ENCODE measurements at places on chromosomes 12 and 14.

DNA sequence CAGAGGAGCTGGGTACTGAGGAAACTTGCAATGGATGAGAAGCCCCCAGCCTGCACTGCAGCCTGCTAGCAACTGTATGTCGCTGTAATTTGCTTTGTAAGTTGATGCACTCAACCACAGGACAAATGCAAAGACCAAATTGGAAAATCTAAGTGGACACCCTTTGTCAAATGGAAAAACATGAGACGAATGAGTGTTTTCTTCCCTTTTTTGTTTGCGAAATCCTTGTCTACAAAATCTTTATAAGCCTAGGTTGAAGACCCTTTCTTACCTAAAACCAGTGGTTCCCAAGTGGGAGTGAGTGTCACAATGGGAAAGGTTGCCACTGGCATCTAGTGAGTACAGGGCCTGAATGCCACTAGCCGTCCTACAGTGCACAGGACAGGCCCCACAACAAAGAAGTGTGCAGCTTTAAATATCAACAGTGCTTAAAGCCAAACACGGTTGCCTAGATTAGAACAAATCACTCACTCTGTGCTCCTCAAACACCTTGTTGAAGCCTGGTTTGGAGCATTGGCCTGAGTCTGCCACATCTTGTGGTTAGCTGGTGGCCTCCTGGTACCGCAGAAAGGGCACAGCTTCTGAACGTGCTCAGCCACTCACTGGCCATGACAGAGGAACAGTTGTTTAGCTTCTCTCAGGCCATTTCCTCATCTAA is 7.6 kb upstream of the VASH1 start:
- DNase-seq, result no peak

- DNase-seq, result no peak
These were observed 31.7 kb downstream of the WDR20 start for GRCh38 chr14:102171173-102172020.

DNA sequence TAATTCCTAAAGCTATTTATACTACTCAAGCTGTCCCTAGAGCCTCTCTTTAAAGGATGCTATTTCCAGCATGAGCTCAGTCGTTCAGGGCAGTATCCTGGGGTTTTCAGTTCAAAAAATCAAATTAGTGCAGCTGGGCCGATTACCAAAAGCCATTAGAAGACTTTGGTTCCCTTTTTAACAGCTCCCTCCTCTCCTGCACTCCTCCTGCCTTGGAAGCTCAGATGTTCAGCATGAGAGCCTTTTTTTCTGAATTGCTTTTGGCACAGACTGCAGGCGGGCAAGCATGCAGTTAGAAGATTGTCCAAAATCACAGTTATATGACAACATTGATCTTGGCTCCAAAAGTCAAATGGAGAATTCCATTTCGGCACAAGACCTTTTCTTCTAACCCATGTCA is 179.6 kb downstream of the SLC35F4 start:
- no peak for DNase-seq

DNA sequence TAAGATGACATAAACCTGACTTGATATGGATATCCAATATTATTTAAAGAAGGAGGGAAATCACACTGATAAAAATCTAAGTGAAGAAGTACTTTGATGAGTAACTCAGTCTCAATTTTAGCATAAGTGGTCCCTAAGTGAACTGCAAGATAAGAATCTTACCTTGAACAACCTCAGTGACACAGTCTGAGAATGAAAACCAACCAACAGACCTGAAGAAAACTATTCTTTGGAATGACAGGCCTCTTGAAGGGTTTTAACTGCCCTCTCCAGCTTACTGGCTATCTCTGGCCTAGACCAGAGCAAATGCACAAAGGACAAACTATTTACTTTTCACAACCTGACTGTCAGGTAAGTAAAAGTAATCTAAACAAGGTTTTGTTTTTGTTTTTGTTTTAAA is 44.7 kb downstream of the CPM start:
- no peak for DNase-seq

GRCh38 chr14:92037989-92038388 is 1.9 kb downstream of the TRIP11 start:
- no peak for DNase-seq

- DNase-seq, result peak; percentile 66
These were observed 75.2 kb upstream of the PLEKHG3 start for GRCh38 chr14:64628940-64629408.

GRCh38 chr14:90991690-90992443 is 68.6 kb downstream of the RPS6KA5 start:
- DNase-seq, result no peak

DNA sequence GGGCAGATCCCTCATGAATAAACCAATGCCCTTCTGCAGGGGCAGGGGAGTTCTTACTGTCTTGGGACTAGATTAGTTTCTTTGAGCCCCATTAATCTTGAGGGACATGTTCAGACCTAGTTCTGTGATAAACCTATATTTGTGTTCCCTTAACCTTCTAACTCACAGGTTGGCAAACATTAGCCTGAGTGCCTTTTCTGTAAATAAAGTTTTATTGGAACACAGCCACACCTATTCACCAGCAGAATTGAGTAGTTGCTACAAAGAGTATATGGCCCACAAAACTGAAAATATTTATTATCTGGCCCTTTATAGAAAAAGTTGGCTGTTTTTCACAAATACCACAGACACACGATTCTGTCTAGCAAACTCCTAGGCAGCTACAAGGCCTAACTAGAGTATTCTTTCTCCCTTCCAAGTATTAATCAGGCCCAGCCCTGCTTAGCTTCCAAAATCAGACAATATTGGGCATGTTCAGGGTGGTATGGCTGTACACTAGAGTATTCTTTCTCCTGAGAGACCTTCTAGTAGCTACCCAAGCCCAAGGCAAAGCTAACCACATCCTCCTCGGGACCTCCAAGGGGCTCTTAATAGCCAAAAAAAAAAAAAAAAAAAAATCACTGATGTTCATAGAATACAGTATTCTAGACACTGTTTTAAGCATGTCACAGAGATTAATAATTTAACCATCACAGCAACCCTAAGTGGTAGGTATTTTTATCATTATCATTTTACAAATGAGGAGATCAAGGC is 199.3 kb upstream of the PWP1 start:
- DNase-seq, result no peak

DNA sequence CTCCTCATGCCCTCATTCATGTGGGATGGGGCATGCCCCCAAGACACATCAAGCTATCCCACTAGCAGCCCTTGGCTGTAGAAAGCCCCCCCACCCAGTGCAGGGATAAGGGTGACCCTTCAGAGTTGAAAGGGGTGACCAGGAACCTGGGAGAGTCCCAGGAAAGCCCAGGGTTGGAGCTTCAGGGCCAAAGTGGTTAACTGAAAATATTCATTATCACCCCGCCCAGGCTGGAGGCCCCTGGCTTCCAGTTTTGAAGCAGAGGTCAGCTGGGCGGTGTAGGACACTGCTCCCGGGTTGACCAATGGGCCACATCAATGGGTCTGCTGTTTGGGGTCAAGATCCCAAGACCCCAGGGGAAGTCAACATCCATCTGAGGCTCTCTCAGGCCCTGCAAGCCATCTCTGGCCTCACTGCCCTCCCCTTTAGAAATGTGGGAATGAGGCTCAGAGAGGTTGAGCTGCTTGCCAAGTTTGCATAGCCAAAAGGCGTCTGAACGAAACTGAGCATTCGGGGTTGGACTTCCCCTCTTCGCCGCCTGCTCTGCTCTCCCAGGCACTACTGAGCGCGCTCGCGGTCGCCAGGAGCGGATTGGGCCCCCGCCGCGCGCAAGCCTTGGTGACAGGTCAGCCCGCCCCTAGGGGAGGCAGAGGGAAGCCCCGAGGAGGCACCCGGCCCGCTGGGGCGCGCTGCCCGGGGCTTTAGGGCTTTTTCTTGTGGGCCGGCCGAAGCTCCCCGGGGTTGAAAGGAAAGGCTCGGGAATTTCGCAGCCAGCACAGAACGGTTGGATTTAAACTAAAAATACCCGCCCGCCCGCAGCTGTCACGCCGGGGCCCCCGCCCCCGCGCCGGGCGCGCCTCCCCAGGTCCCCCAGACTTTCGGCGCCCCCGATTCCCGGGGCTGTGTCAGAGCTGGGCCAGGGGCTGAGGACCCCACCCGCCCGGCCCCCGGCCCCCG is 576 bp downstream of the SYNE3 start:
- no peak for DNase-seq

GRCh38 chr14:33350366-33350990 is 411.8 kb downstream of the NPAS3 start:
- DNase-seq, result no peak

DNA sequence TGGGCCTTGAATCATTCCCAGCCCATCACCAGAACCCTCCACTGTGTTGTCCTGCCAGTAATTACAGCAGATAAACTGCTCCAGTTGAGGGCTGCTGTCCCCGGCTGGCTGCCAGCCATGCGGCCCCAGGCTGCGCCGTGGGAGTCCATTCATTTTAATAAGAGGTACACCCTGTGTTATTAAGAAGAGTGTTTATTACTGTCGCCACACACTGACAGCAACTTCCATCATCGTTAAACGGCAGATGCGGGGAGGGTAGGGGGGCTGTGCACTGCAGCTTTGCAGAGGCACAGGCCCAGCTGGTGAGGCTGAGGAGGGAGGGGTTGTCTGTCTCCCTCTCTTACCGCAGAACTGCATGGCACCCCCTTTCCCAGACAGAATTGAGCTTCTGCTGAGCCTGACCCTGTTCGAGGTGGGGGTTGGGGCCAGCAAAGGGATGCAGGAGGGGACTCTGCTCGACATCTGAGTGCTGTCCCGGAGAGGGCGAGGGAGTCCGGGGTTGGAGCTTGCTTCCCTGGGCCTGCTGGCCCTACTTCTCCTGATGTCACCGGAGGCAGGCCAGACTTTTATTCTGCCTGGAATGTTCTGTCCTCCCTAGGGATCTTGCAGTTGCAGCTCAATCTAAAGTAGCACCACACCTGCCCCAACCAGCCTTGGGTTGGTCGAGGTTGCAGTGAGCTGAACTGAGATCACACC is 33.8 kb upstream of the GPATCH2L start:
- no peak for DNase-seq

GRCh38 chr12:64825143-64826021 is 935 bp downstream of the TBC1D30 start:
- no peak for DNase-seq

DNA sequence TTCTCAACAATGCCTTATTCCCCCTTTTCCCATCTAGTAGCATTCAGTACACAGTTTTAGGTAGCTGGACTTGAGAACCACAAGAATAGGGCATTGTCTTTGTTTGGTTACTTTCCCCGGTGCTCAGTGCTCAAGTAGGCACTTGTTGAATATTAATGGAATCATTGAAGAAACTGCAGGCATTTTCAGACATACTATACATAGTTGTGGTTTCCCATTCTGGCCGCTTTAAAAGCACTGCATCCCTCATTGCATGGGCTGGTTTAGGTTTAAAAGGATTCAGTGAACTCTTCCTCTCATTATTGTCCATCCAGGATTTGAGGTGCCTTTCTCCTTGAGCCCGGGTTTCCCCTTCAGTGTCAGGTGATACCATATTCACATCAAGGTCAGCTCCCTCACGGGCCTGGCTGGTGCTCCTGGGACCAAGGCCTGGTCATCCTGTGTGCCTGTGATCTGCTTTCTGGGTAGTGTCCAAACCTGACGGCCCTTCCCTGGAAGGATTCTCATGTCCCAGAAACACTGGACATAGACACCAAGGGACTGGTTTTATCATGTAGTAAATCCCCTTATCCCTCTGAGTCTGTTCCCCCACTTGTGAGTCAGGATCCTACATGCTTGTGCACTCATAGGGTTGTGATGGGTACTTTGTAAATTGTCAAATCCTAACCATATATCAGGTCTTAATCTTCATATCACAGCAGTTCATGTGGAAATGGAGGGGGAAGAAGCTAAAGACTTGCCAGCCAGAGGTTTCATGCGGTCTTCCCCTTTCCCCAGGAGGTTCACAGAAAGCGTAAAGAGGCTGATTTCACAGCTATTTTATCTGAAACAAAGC is 7.4 kb downstream of the TCP11L2 start:
- DNase-seq, result peak; percentile 25

- no peak for DNase-seq
These were observed 34.4 kb upstream of the EPS8 start for GRCh38 chr12:15823360-15824128.

DNA sequence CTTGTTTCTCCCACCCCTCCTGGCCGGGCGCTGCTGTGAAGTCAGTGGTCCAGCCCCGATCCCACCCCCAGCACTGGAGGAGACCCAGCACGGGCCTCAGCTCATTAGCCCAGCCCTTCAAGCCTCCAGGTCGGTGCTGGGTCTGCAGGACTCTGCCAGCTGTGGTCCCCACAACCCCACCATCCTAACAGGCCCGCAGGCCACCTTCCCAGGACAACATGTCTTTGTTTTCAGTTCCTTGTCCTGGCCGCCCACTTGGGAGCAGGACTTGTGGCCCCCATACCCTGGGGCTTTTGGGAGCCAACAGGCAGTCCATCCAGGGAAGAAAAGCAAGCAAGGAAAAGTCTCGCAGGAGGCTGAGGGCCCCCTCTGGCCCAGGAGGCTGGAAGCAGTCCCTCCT is 60.0 kb downstream of the HRK start:
- no peak for DNase-seq

DNA sequence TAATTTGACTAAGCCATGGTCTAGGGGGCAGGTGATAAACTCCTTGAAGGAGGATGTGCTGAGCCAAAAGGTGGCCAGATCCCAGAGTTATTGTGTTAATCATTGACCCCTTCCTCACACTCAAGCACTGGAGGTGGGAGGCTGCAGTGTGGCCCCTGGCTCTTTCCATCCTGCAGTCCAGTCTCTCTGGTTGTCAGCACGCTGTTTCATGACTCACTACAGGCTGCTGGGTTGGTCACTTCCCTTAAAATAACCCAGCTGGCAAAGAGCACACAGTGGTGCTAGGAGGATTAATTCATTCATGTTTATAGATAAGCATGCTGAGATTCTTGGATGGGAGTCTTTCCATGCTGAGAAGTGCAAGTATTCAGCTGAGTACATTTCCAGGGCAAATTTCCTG is 228.9 kb downstream of the ANO2 start:
- no peak for DNase-seq

GRCh38 chr12:47356129-47356700 is 276.5 kb upstream of the AMIGO2 start:
- no peak for DNase-seq

DNA sequence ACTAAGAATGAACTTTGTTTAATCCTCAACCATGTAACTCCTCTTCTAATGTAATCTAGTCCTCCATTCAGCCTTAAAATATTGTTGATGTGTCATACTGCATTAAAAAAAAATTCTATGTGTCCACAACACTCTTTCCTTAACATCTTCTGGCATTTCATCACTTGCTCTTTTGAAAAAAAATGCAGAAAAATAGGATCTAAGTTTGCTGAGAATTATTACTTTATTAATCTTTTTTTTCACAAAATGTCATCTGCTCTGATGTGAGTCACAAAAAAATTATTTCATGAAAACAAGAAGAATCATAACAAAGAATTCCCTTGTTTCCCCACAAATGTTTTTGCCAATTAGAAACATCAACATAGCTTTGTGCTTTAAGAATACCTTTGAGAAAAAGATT is 410.1 kb upstream of the MGAT4C start:
- no peak for DNase-seq
